ENCODE measurements at places on chromosomes 1 and 21.

DNA sequence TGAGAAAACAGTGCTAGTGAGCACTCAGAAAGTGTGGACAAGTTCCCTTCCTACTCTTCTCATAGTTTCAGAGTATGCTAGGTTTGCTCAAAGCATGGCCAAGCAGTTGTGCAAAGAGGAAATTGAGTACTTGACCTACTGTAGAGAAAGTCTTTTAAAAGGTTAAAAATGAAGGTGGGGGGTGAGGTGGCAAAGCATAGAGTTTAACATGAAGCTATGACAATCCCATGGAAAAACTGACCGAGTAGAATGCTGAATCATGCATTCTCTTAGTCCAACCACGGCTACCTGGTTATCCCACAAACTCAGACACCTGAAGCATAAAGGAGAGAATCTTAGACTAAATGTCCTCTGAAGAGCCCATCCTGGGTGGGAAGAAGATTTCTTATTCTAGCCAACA, 79.9 kb downstream of the PTPN14 start:
- DNase-seq, result no peak

DNA sequence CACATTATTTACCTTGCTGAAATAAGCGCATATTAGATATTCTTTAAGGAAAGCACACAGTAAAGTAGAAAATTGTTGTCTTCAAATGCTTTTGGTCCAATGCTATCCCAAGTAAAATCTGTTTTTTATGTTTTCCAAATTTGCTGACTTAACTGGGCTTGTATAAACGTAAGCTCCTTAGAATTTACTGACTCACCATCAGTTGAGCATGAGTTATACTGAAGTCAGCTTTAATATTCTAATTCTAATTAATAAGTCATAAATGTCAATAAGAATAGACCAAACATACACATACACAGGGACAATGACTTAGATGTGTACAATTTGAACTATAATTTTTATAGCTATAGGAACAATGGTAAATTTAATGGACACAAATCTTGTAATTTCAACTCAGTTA, 319.2 kb downstream of the TPR start:
- no peak for DNase-seq

DNA sequence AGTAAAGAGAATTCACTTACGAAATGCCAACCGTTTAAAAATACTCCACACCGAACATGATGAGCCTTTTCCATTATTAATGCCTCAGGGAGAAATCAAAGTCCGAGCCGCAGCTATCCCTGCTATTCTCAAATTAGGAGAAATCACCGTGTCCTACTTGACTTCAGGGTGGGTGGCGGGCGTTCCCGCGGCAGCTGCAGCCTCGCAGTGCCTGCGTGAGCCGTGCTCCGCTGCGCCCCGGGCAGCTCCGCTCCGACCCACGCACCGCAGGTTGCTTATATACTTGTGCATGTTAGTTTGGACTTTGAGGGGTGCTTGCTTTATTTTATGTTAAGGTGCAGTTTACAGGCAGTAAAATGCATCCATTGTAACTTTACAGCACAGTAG, 35.6 kb upstream of the PCBP3 start:
- DNase-seq, result no peak

GRCh38 chr1:175478217-175478616, 265.2 kb downstream of the TNR start:
- DNase-seq, result no peak

GRCh38 chr1:161973924-161974845, 49.5 kb downstream of the OLFML2B start:
- DNase-seq, result no peak
